Activated T-cell treated with anti-CD3 and anti-CD28 coated beads for 1 hour (primary cell): ENCODE measurements at places on chromosomes 16 and 17.
A peak's percentile ranks its signal among the peaks of the same experiment; 100 is the strongest.

GRCh38 chr17:30093463-30094147, 23.0 kb upstream of the NSRP1 start:
- peak; percentile 11 for DNase-seq

- peak; percentile 20 for DNase-seq
Observed at GRCh38 chr17:48542114-48542656, 2.7 kb downstream of the HOXB2 start.

GRCh38 chr17:43917348-43918025, 10.2 kb upstream of the MPP2 start:
- peak; percentile 44 for DNase-seq

DNA sequence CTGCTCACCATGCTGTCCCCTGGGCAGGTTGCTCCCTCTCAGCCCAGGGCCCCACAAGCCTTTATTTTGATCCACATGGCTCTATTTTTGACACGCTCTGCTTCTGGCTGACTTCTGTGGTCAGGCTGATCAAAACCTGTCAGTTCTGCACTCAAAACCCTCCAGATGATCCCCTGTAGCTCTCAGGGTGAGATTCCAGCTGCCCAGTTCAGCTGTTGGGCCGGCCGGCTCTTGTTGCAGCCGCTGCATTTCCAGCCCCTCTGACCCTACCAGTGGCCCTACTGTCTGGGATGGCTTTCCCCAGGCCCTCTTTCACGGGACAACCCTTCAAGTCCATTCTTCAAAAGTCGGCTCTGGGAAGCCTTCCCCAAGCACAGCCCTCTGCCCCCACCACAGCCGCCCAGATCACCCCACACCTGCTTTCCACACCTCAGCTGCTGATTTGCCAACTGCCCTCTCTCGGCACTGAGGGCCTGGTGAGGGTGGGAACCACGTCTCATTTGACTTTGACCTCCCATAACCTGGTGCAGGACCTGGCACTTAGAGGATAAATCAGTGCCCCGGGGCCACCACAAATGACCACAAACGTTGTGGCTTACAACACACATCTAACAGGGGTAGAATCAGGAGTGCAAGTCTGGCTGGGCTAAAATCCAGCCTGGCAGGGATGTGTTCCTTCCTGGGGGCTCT, 16.3 kb upstream of the CACNG4 start:
- no peak for DNase-seq

DNA sequence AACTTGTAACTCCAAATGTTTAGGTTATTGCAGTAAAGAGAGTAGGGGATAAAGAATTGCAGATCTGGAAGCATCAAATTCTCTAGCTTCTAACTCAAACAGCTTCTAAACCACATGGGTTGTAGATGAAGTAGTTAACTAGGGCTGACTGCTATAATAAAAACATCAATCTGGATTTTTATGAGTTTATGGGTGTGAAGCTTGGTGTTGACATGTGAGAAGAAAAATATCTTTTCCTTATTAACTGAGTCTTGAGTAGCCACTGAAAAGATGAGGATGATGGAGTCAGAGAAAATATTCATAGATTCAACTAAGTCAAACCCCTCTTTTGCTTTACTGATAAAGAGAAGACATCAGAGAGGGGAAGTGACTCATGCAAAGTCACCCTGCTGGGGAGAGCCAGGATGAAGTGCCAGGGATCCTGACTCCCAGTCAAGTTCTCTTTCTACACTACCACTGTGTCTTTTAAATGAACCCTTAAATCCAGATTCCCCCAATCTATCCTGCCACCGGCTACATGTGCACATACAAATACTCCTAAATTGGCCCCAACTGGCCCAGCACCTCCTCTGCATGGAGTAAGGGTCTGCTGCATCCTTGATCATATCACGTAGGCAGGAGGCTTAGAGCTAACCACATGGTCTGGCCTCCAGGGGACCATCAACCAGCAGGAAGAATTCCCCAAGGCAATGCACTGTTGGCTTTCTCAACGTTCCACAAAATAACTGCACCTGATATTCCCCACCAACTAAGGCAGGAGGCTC, 264.0 kb upstream of the CCL2 start:
- DNase-seq = no peak

GRCh38 chr17:7238420-7239090, 702 bp downstream of the PHF23 start:
- DNase-seq = no peak

- no peak for DNase-seq
Observed at GRCh38 chr16:8864480-8865110, 4.2 kb downstream of the CARHSP1 start.

DNA sequence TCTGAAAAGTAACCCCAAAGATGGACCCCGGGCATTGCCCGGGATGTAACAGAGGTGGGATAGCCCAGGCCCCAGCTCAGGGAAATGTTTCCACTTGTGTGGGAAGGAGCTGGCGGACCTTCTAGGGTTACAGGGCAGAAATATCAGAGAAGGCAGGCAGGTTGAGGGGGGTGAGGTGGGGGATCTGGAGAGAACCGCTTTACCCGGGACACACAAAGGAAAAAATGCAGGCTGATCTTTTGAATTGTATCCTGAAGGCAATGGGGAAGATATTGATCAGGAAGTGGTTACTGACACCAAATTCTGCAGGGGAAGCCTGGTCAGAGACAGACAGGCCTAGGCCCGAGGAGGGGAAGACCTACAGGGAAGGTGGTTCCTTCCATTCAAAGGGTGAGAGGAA, 3.5 kb downstream of the SLC47A1 start:
- no peak for DNase-seq

DNA sequence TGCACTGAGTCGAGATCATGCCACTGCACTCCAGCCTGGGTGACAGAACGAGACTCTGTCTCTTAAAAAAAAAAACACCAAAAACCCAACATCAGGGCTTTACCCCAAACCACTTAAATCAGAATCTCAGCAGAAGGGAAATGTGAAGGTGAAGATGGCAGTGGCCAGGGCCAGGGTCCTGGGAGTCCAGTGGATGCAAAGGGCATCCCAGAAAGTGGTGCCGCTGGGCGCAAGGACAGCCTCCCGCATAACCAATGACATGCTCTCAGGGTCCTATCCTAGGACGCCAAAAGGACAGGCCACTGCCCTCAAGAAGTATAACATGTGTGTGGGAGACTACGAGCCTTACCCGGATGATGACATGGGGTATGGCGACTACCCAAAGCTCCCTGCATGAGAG, 7.9 kb downstream of the TUBD1 start:
- no peak for DNase-seq

GRCh38 chr16:24921229-24921628, 75.5 kb downstream of the SLC5A11 start:
- no peak for DNase-seq

DNA sequence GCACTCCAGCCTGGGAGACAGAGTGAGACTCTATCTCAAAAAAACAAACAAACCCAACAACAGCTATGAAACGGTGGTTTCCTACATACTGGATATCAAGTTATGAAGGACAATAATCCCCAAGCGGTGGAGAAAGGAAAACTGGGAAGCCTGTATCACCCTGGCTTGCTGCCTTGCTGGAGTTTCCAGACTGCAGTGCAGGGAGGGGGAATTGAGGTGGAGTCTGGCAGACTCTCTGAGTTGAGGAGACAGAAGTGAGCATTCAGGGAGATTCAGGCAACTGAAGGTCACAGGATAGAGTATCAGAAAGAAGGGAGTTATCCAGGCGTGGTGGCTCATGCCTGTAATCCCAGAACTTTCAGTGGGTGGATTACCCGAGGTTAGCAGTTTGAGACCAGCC, 11.9 kb downstream of the QRICH2 start:
- DNase-seq = no peak

DNA sequence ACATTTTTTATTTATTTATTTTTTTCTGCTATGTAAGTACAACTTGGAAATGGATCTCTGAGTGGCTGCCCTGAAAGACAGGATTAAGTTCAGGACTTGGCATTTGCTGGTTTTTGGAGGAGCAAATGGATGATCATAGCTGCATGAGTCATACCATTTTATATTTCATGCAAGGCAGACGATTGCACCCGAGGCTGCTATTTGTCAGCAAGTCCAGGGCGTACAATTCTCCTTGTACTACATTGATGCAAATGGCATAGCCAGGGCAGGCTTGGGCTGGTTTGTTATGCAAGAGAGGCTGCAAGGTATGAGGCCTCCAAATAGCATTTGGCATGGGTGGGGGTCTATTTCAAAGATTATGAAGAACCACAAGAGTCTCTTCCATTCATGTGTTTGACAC, 81.2 kb upstream of the CACNG3 start:
- no peak for DNase-seq

DNA sequence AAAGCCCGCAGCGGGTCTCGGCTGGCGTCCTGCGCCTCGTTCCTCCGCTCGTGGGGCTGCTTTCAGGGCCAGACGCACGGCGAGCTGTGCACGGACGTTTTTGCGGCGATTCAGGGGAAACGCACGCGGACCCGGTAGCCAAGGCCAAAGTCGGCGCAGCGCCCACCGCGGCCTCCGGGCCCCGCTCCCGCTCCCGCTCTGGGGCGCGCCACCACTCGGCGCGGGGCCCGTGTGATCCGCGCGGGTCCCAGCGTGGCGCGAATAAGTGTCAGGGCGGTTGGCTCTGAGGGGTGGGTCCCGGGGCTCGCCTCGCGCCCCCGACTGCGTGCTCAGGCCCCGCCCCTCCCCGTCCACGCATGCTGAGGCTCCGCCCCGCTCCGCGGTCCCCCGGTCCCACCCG, 694 bp upstream of the TBCD start:
- DNase-seq = no peak

GRCh38 chr17:72134608-72135394, 14.0 kb downstream of the SOX9 start:
- DNase-seq = no peak

DNA sequence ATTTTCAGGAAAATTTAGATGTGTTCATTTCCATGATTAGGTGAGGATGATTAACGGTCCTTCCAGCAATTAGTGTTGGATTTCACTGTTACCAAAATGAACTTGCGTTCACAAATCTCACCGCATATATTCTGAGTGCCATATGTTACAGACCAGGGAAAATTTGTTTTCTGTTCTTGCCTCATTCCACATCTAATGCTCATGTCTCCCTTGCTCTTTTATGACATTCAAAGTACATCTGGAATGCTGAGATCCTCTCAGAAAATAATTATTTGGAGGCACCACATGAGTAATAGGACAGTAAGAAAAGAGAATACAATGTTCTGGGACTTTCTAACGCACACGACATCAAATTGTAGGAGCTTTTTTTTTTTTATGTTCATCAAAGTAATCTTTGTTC, 406.5 kb downstream of the SHISA9 start:
- DNase-seq = no peak

DNA sequence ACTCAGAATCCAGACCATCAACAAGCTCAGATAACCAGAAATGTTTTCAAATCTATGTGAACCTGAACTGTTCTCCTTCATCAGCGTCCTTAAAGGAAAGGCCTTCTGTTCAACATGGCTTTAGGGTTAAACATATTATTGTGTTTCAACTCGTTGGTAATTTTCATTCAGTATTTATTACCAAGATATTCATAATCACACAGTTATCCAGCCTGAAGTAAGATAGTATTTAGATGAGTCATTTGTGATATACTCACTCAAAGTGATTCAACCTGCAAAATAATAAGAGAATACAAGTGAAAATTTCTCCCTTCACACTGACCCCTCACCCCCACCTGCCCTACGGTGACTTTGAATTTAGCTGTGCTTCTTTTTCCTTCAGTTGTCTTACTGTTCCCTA, 3.0 kb downstream of the CYLD start:
- DNase-seq = no peak

DNA sequence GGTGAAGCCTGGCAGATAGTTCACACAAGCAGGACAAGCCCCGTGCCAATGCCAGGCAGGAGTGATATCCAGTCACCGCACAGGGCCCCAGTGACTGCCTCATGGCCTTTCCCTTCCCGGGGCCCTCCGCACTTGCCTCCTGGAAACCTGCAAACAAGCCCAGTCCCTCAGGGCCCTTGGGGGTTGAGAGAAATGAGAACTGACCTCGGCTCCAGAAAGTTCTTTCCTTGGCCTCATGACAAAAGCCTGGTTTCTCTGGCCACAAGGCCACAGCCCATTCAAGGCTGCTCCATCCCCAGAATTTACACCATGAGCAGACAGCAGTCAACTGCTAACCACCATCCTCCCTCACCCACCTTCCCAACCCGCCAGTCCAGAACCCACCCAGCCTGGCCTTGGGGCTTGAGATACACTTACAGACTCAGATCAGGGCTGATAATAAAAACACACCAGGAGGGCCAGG, 77.6 kb downstream of the CCDC182 start:
- DNase-seq = no peak

DNA sequence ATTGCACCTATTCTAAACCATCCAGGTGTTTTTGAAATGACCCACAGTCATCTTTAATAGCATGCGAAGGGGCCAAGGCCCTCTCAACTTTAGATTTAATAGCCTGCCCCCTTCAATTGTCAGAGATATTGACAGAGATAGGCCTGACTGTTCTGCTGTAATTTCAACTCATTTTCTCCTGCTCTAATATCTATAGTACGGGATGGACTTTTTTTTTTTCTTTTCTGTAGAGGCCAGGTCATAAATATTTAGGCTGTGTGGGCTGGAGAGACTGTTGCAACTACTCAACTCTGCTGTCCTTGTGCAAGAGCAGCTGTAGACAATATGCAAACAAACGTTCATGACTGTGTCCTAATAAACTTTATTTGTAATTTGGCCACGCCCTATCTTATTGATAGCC, 24.7 kb upstream of the KRT20 start:
- DNase-seq = no peak

GRCh38 chr17:73991260-73991659, 212.2 kb upstream of the RPL38 start:
- no peak for DNase-seq
